ENCODE measurements at places on chromosomes 5 and 9.

- DNase-seq: no peak
These were observed 769.6 kb upstream of the C9orf72 start for GRCh38 chr9:28342815-28343338.

- DNase-seq: no peak
These were observed 147.1 kb downstream of the CDH10 start for GRCh38 chr5:24497591-24498157.

- no peak for DNase-seq
These were observed 301.3 kb upstream of the IRX4 start for GRCh38 chr5:2184026-2184366.

GRCh38 chr9:2418619-2419018 lies 203.0 kb upstream of the VLDLR start:
- peak; percentile 94 for DNase-seq

DNA sequence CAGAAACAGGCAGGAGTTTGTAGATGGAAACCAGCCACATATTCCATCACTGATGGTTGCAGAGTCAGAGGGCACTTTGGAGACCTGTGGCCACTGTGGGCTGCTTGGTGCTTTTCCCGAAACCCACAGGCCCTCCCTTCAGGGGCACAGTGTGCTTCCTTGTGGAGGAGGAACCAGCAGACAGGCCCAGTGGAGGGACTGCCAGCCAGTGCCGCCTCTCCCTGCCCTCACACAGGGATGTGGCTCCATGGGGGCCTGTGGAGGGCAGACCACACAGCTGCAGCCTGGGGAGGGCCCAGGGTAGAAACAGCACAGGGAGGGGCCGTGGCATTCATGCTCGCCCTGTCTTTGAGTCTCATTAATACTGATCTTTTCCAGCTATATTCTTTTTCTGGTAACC lies 35.2 kb downstream of the CEP72 start:
- DNase-seq: no peak

- no peak for DNase-seq
These were observed 40.0 kb downstream of the AMBP start for GRCh38 chr9:114037961-114038723.

GRCh38 chr5:72268753-72269410 lies 51.2 kb downstream of the MRPS27 start:
- DNase-seq: no peak
